ENCODE measurements at places on chromosomes 1 and 21. TPM values are rescaled to one million over a fixed set of nuclear protein-coding genes. Genes with fewer than 3 reads are reported as not detected.

DNA sequence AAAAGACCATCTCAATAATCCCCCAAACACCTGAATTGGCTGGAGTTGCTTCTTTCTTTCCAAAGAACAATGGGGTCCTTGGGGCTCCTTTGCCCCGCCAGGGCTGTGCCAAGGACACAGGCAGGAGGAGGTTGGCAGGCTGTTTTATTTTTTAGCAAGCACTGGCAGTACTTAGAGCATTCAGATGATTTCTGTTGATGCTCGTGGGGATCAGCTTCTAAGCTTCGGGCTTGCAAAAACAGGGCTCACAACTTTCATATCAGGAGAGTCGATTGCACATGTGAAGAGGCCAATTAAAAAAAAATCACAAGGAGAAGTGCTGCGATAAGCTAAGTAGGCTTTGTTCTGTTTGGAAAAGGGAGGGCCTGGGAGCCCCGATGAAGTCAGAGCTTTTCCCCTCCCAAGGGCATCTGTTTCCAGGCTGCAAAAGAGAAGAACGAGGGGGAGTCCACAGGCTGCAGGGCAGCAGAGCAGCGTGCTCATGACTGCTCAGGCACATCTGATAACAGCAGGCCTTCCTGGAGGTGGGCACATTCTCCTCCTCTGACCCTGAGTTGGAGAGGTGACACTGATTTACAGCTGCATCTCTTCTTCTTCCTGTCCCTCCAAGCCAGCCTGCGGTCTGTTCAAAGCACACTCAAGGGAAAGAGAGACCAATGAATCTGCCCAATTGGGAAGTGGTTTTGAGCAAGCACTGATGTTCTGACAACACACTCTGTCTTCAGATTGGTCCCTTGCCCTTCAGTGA lies 27.3 kb upstream of the BCAR3 start:
- peak; percentile 33 for DNase-seq

S100B gene
- total RNA-seq: not detected

GRCh38 chr1:66283622-66284041 lies 250.3 kb upstream of the SGIP1 start:
- DNase-seq: peak; percentile 67

GRCh38 chr1:5881526-5882222 lies 110.6 kb downstream of the NPHP4 start:
- no peak for DNase-seq

LAMB3 gene
- 0.72 TPM for total RNA-seq

DNA sequence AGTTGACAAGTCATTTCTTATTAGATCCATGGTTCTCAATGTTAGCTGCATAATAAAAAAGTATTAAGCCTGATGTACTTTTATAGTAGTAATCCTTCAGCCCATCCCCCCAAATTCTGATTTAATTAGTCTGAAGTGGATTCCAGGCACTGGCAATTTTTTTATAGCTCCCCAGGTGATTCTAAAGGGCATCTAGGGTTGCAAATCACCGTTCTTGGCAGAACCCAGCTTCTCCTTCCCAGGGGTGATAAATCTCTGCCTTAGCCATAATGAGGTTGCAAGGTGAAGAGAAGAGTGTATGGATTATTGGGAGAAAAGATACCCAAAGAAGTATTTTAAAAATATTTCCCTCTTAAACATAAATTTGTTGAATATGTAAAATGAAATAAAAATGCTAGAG lies 43.0 kb upstream of the RXRG start:
- no peak for DNase-seq

DNA sequence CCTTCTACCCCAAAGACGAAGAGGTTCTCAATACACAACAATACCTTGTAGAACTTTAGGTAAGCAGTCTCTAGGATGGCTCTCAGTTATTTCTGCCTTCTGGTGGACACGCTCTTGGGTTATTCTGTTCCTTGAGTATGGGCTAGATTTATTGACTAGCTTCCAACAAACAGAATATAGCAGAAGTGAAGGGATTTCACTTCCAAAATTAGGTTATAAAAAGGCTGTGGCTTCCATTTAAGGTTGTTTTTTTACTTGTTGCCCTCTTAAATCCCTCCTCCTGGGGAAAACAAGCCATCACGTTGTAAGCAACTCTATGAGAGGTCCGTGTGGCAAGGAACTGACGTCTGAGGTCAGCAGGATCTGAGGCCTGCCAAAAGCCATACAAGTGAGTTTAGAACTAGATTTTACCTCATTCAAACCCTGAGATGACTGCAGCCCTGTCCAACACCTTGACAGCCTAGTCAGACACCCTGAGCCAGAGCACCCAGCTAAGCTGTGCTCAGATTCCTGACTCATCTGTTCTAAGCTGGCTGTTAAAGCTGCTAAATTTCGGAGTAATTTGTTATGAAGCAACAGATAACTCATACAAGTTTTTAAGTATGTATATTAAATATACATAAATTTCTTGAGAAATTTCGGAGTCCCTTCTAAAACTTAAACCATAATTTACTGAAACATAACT lies 12.7 kb downstream of the SSX2IP start:
- DNase-seq: no peak

ATP1A4 gene
- not detected for total RNA-seq

DNA sequence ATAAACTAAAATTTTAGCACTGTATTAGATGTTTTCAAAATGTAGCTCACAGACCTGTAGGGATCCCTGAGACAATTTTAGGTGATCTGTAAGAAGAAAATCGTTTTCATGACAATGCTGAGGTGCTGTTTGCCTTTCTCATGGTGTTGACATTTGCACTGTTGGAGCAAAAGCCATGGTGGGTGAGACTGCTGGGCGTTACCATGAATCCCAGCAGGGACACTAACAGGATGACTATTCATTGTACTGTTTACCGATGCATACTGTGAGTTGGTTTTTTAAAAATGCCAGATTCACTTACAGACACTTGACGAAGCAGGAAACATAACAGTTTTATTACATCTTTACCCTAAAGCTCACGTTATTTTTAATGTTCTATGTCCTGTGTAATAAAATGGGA lies 468.5 kb downstream of the PCP4 start:
- DNase-seq: no peak

DNA sequence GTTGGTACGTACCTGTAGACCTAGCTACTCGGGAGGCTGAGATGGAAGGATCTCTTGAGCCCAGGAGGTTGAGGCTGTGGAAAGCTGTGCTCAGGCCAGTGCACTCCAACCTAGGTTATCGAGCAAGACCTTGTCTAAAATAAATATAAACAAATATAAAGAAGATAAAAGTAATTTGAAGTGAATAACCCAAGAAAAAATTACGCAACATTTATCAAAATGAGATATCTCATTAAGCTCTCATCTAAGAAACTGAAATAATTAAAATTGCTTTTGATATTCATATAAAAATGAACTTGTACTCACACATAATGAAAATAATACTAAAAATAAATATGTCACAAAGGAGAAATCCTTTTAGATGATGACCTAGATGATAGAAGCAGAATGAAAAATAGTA lies 647.1 kb upstream of the NCAM2 start:
- no peak for DNase-seq

DNA sequence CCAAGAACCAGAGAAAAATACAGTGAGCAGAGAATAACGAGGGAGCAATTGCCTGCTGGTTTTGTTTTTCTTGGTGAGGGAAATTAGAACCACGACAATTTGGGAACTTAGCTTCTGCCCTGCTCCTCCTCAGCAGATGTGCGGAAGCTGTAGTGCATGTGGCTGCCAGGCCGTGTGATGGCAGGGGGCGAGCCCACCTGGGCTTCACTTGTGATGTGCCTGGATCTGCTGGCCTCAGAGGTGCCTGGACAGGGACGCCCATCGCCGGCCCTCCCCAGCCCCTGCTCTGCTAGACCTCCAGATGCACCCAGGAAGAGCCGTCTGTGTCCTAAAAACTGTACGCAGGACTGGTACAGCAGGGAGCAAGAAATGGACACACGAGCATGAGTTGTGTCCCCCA lies 28.5 kb upstream of the C1orf174 start:
- DNase-seq: no peak

- DNase-seq: no peak
Measured at GRCh38 chr1:50328552-50328951, 94.7 kb downstream of the DMRTA2 start.

GBP6 gene
- total RNA-seq: not detected

DNA sequence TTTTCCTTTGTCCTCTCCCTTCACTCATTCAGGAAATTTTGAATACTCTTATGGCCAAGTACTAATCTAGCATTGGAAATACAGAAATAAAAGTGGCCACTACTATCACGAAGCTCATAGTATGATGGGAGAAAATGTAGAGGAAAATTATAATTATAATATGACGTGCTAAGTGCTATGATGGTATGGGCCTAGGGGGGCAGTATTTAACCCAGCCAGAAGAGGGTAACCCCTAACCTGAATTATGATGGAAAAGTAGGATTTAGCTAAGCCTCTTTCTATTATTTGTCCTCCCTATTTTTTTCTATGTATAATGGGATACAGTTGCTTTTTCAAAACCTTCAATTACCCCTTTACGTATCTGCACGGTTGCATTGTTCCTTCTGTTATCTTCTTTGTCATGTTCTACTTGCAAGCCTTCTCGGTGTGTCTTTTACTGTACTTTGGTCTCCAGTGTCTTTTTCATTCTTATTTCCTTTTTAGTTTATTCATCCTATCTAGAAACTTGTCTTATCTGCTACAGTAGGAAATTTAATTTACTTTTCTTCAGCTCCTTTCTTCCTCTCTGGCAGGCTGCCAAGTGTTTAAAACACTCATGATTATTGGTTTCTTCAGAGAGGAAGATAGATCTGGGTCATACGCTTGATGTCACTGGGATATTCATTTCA lies 88.8 kb upstream of the GPR52 start:
- DNase-seq: no peak

LCE2B gene
- total RNA-seq: not detected

DNA sequence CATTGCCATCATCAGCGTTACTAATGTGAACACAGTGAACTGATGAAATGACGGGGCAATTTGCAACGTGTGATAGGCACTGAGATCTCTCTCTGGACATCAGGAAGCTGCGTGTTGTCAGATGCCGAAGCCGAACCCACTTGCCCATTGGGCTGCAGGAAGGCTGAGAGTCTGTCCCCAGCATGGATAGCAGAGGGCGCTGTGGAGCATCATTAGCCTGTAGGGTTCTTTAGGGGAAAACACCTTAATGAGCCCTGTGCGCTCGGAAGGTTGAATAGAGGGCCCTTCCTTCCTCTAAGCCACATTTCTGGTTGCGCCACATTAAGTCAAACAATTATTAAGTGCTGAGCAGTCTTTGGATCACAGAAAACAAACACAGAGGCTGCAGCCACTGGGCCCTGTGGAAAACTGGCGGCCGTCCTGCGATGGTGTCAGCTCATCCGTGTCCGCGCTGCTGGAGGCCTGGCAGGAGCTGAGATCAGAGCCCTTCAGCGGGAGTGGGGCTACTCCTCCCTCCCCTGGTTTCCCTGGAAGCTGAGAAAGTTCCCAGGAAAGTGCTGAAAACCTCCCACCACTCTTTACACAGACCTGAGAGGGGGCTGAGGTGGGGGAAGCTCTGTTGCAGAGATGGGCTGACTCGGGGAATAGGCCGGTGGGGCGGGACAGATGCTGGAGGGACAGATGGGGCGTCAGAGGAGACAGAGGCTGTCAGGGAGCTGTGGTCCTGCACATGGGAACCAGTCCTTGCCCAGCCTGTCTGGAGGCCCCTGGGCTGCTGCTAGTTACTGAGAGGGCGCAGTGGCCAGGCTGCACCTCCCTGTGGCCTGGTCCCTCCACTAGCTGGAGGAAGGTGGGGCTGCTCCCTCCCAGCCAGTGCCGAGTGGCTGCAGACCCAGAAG lies 12.7 kb downstream of the TFF2 start:
- peak; percentile 35 for DNase-seq

DNA sequence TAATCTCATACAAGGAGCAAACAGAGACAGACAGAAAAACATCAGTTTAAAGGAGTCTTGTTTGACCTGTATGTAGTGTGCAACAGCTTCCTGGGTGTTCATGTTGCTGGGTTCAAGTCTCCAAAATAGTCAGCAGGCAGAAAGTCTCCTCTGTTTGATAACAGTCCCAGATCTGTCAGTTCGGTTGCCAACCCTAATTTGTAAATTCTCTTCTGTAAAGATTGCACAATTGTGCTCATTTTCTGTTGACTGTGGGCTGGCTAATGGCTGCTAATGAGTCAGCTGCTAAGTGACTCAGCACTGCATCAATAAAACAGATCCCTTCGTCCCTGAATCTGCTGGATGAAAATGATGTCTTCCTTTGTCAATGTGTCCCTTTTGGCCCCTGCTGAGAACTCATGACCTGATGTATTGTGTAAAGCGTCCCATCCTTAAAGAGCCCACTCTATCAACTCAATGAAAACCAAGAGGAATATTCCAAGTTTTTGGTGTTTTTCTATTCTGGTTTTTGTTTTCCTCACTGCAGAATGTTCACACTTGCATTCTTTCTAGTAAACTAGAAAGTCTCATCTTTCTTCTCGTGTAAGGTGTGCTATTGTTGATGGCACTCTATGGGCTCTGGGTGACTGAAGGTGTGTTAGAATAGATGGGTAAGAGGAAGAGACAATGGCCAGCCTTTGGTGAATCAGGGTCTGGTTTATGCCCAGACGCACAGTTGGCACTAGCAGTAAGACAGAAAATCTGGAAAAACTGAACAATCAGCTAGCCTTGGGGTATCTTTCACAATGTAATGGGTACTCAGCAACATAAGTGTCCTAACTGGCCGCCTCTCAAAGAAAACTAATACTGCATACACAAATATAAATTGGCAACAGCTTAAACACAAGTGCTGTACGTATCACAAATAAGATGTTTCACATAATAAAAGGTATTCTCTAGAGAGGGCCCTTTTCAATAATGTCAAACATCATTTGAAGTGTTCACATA lies 75.1 kb upstream of the SIPA1L2 start:
- DNase-seq: peak; percentile 91
